ENCODE measurements at places on chromosomes 16 and 17.
A peak's percentile ranks its signal among the peaks of the same experiment; 100 is the strongest.

DNA sequence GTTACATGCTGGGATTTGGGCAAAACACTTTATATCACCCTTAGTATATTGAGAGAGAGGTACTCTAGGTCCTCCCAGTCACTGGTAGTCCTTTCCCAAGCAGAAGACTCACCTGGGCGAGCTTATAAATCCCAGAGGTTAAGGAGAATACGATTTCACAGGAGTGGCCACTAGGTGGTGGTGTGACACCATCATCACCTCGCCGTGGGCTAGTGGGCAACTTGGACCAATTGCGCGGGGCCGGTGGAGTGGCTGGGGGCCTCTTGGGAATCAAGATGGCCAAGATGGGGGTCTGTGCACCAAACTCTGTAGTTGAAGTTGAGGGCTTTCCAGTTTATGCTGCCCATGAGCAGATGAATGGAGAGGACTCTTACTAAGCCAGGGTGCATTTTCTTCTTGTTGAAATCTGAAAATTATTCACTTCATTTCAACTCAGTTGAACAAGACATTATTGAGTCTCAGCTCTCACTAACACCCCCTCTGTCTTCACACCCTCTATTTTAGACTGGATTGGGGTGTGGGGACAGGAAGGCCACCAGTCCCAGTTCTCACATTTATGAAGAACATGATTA lies 38.2 kb upstream of the PIRT start:
- DNase-seq = no peak

DNA sequence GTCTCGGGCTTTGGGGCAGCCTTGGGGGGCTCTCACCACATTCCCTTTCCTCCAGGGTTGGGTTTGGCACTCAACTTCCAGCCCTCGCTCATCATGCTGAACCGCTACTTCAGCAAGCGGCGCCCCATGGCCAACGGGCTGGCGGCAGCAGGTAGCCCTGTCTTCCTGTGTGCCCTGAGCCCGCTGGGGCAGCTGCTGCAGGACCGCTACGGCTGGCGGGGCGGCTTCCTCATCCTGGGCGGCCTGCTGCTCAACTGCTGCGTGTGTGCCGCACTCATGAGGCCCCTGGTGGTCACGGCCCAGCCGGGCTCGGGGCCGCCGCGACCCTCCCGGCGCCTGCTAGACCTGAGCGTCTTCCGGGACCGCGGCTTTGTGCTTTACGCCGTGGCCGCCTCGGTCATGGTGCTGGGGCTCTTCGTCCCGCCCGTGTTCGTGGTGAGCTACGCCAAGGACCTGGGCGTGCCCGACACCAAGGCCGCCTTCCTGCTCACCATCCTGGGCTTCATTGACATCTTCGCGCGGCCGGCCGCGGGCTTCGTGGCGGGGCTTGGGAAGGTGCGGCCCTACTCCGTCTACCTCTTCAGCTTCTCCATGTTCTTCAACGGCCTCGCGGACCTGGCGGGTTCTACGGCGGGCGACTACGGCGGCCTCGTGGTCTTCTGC lies 8.4 kb downstream of the SLC16A3 start:
- no peak for DNase-seq

DNA sequence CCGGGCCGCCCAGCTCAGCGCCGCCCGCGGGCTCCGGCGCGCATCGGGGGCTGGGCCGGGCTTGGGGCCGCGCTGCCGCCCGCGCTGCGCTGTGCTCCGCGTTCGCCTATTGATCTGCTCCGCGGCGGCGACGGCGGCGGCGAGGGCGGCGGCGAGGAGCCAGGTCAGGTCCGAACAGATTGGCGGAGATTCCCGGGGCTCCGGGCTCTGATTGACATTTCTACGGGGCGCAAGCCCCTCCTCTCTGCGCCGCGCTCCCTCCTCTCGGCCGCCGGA lies 559 bp downstream of the IRX3 start:
- no peak for DNase-seq

DNA sequence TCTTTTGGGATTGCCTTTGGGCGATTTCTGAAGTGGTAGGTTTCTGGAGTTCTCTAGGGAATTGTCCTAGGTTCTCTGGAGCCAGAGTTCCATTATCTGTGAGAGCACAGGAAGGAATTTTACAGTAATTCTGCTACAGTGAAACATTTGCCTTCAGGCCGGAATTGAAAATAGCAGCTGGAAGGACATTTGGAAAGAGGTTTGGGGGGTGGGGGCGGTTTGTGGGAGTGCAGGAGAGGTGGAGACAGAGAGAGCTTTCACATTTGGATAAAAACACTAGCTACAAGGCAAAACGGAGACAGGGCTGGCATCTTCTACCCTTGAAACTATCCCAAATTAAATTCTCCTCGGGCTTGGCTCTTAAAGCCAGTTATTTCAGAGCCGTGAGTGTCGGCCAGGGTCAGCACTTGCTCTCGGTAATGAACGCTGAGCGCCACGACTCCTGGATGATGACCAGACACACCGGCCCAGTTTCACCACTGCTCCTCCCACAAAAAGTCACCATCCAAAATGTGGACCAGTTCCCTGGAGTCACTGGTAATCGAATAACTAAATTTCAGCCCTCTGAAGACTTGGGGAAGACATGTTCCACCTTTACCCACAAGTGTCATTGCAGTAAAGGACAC lies 67.7 kb upstream of the TANC2 start:
- no peak for DNase-seq

DNA sequence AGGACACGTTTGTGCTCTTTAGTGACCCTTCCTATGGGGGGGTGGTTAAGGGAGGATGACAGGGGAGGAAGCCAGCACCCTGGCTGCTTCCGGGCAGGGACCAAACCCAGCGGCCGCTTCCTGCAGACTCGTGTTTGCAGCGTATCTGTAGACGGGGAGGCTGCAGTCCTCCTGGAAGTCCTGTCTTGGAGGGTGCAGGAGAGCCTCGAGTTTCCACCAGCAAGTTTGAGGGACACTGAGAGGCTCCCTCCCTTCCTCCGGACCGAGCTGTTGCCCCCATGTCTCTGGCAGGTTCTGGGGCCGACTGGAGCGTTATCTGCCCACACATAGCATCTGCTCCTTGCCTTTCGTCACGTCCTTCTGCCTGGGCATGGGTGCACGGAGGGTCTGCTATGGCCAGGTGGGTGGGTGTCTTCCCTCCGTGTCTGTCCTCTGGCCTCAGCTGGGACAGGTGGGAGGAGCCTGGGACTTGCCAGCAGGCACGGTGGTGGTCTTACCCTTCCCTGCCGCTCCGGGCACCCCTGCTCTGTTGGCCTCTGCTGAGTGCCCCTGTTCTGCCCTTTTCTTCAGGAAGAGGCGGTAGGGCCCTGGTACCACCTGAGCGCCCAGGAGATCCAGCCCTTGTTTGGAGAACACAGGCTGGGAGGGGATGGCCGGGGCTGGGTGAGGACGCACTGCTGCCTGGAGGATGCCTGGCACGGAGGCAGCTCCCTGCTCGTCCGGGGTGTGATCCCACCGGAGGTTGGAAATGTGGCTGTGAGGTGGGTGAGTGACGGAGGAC lies 8.8 kb downstream of the ENGASE start:
- no peak for DNase-seq

DNA sequence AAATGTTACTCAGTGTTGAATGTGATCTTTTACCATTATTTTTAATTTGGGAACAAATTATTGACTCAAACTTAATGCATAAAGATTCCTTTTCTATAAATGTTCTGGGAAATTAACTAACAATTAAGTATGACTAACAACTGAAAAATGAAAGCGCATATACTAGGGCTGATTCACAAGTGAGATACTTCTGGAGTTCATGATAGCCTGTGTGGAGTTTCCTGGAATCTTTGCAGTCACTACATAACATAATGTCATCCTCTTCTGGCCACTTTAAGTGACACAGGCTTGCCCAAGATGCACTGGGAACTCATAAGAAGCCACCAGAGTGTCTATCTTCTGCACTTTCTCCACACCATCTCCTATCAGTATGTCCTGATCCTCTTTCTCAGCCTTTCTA lies 450.3 kb upstream of the CDH11 start:
- DNase-seq = no peak

DNA sequence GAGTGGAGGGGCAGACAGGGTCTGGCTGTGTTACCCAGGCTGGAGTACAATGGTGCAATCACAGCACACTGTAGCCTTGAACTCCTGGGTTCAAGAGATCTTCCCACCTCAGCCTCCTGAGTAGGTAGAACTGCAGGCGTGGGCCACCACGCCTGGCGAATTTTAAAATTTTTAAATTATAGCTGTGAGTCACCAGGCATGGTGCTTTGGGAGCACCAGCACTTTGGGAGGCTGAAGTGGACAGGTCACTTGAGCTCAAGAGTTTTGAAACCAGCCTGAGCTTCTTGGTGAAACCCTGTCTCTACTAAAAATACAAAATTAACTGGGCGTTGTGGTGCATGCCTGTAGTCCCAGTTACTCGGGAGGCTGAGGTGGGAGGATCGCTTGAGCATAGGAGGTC lies 114.0 kb downstream of the CHD9 start:
- DNase-seq = no peak

DNA sequence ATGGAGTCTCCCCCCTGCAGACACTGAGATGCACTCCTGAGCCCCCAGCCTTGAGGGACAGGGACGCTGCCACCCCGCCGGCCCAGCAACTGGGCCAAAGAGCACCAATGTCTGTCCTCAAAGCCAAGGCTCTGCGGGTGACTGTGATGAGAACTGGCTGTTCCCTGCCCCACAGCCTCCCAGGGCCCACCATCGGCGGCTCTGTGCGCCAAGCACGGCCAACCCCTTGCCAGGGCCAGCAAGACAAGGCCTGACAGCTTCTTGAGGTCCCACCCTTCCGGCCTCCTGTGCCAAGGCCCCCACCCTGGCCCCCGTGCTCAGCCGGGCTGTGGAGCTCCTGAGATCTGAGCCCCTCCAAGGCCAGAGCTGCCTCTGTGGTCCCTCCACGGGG lies 34.2 kb upstream of the PABPN1L start:
- no peak for DNase-seq

GRCh38 chr17:57293077-57293476 lies 36.8 kb downstream of the MSI2 start:
- no peak for DNase-seq

- peak; percentile 61 for DNase-seq
These were observed 824 bp upstream of the MPP2 start for GRCh38 chr17:43907998-43908721.

GRCh38 chr17:78917451-78918275 lies 7.5 kb downstream of the TIMP2 start:
- no peak for DNase-seq

All from CD4-positive, alpha-beta T cell treated with Interleukin-1 beta for 1 hour (primary cell).